BE2C (cell line): ENCODE measurements at places on chromosomes 3 and 15.

GRCh38 chr3:121723485-121723884 lies 26.1 kb downstream of the GOLGB1 start:
- DNase-seq: no peak

DNA sequence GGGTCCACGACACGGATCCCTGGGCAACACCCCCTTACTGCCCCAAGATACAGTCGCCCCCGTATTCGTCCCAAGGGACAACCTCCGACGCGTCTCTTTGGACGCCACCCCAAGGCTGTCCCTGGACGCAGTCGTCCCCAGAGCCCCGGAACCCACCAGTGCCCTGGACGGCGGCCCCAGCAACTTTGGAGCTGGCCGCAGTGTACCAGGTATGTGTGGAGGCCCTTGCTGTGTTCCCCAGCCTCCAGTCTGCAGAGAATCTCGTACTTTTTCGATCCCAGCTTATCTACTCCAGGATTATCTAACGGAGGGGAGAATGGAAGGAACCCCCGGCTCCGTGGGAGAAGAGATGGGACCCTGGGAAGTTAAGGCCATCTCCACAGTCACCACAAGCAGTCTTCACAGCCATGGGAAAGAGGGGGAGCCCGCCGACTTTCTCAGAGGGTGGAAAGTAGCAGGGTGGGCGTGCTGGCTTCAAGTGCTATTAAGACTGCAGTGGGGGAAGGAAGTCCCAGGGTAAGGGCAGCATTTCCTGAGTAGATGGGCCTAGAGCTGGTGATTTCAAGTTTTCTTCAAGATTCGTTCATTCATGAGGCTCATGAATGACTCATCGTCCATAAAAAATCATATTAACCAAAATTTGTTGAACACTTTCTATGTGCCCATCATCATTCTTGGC lies 1.1 kb downstream of the MESP2 start:
- DNase-seq: no peak

GRCh38 chr3:78275420-78275852 lies 1235.5 kb downstream of the ROBO2 start:
- no peak for DNase-seq

GRCh38 chr3:37558580-37558979 lies 303.1 kb upstream of the CTDSPL start:
- no peak for DNase-seq

GRCh38 chr15:89809787-89810148 lies 4.9 kb downstream of the ANPEP start:
- no peak for DNase-seq

DNA sequence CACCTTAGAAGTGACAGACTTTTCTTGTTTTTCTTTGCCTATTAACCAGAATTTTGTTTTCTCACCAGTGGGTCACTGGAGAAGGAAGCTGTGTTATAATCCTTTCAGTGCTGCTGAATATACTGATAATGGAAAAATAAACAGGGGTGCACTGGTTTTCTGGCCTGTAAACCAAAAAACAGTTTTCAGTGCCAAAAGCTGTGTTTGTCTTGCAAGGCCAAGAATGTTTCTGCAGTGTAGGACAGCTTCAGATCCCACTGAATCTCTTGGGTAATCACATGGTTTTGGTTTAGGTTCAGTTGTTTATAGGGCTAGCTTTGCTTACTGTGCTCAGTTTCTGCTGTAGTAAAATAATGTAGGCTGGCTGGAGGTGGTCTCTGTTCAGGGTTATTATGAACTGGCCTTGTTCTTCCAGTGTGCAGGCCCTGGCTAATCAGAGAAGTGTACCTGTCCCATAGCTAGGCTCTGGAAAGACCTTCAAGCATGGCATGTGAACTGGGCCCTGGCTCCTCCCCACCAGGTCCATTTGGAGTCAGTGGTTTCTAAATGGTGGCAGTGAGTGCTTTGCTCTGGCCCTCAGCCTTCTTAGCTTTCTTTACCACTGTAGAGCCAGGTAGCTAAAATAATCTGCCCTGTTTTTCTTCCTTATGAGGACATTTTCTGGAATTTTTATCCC lies 18.7 kb downstream of the PDE8A start:
- DNase-seq: no peak

- DNase-seq: no peak
Measured at GRCh38 chr15:58631319-58631718, 118.2 kb downstream of the ADAM10 start.

- DNase-seq: no peak
Measured at GRCh38 chr3:37291275-37291700, 116.9 kb upstream of the LRRFIP2 start.

DNA sequence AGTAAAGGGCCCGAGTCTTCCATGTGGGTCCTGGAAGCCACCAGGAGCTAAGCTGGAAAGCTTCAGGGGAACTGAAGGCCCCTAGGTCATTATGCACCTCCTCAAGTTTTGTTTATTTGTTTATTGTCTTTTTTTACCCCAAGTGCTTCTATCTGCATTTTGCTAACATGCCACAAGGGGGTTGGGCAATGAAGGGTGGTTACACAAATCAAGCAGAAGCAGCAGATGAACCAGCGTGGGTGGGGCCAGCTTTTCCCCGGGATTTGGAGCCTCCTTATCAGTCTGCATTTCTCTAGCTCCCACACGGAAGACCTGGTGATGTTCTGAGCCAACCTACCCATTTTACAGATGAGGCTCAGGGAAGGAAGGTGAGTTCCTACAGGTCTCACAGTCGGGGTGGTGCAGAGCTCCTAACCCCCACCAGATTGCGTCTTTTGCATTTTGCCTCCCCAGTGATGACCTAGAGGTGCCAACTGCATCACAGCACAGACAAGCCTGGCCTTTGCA lies 16.8 kb downstream of the TMC3 start:
- DNase-seq: no peak

- DNase-seq: no peak
Measured at GRCh38 chr3:52742418-52743041, 28.2 kb downstream of the NEK4 start.

GRCh38 chr3:54171509-54171908 lies 49.2 kb downstream of the CACNA2D3 start:
- DNase-seq: no peak

GRCh38 chr3:9385187-9386077 lies 12.0 kb upstream of the SETD5 start:
- no peak for DNase-seq

GRCh38 chr15:90031231-90031791 lies 30.2 kb downstream of the ZNF710 start:
- no peak for DNase-seq

GRCh38 chr3:132253262-132253878 lies 63.8 kb upstream of the ACP3 start:
- DNase-seq: peak; percentile 24

GRCh38 chr15:50261981-50262380 lies 3.5 kb downstream of the HDC start:
- DNase-seq: no peak

DNA sequence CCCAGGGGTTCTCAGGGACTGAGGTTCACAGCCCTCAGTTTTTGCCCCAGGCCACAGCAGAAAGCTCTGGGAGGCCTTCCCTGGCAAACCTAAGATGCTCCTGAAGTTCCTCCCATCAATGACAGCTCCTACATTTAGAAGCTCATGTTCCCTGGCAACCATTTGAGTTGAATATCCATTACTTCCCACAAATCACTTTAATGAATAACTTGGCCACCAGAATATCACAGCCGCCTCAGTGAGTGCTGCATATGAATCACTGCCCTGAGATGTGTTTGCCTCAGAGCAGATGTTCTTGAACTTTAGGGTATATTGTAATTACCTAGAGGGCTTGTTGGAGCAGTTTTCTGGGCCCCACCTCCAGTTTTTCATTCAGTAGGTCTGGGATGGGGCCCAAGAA lies 27.4 kb downstream of the SLCO2A1 start:
- DNase-seq: no peak

- DNase-seq: no peak
Measured at GRCh38 chr15:74319596-74320351, 47.7 kb downstream of the CYP11A1 start.

- DNase-seq: no peak
Measured at GRCh38 chr3:130838898-130839600, 54.8 kb upstream of the ATP2C1 start.

DNA sequence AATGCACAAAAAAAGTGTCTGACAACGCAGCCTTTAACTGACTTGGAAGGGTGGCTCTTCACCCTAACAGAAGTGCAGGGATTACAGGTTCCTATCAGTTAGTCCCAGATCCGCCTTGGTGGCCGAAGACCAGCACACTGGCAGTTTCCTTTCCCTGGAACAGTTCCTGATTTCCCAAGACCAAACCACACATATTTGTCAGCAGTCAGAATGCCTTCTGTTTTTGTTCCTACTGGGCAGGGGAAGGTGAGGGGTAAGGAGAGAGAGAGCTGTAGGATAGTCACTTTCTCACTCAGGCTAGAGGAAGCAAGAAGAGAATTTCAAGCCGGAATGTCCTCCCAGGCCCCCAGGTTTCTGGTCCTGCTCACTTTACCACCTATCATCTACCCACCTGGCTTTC lies 9.2 kb downstream of the CXCR6 start:
- DNase-seq: no peak

DNA sequence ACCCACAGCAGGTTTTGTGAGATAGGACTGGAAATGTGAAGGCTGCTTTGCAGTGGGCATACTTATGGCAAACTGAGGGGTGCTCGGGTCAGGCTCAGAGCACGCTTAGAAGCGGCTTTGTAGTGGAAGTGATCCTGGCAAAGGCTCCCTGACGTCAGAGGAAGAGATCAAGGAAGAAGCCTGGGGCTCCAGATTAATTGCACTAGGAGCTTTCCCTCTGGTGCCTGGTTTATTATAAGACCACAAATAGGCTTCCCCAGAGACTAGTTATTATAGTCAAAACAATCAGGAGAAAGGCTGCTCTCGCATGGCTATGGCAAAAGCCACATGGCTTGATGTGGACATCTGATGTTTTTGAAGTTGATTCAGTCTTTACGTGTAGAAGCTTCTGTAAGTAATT lies 515.1 kb downstream of the GABRG3 start:
- DNase-seq: peak; percentile 84

GRCh38 chr15:43250785-43251184 lies 15.9 kb downstream of the TGM5 start:
- DNase-seq: no peak

DNA sequence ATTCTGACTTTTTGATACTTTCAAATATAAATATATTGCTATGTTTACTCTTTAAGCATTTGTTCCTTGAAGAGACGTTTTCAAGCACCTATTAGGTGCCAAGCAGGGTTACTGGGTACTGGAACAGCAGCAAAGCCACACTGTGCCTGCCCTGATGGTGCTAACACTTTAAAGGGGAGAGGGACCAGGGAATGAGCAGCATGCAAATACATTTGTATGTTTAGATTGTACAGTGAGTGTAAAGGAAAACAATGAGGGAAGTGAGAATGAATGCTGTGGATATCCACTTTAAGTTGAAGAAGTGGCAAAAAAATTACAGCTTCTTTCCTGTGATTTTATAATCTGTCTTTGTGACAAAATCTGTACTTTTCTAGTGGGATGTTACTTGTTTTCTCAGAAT lies 400.2 kb upstream of the ATP11B start:
- no peak for DNase-seq

GRCh38 chr15:89093509-89093908 lies 5.3 kb downstream of the ABHD2 start:
- DNase-seq: no peak

DNA sequence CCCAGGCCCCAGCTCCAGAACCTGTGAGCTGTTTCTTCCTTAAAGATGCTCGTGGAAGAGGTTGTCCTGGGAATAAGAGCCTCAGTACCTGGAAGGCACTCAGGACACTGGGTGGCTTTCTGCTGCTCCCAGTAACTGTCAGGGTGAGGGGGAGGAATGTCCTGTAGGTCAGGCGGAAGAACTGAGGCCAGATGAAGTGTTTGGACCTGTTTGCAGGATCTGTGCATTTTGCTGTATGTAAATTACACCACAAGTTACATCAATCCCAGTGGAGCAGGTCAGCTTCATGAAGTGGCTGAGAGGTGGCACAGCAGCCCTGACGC lies 27.1 kb downstream of the HDAC11 start:
- no peak for DNase-seq

GRCh38 chr15:37002041-37002672 lies 98.2 kb downstream of the MEIS2 start:
- DNase-seq: peak; percentile 35

GRCh38 chr15:35937380-35937779 lies 391.4 kb upstream of the DPH6 start:
- peak; percentile 17 for DNase-seq

- DNase-seq: no peak
Measured at GRCh38 chr3:38207254-38208003, 42.1 kb downstream of the OXSR1 start.

DNA sequence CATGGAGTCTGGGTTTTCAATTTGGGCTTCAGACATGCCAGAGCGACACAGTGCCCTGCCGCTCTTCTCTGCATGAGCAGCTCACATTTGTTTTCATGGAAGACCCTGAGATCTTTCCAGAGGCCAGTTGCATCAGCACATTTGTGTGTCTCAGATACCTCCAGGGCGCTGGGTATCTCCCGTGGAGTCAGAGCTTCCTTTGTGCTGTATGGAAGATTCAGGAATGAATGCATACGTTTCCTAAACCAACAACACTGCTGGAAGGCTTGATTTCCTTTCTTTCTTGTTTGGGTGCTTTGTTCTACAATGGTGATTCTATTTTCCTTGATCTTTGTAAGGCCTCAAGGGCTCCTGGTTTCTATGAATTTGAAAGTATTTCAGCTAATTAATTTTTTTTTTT lies 106.5 kb downstream of the CACNA2D3 start:
- DNase-seq: no peak

DNA sequence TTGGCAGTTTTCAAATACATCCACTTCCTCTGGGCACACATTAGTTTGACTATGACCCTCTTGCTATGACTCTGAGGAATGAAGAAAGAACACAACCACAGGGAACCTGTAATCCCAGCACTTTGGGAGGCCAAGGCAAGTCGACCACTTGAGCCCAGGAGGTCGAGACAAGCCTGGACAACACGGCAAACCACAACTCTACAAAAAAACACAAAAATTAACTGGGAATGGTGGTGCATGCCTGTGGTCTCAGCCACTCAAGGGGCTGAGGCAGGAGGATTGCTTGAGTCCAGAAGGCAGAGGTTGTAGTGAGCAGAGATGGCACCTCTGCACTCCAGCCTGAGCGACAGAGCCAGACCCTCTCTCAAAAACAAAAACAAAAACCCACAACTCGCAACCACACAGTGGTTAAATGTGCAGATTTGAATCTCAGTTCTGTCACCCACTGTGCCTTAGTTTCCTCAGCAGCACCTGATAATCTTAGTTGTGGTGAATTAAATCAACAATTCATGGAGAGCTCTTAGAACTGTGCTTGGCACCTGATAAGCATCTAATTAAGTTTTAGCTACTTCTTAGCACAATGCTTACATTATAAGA lies 65.7 kb downstream of the MYLK start:
- no peak for DNase-seq
